ENCODE measurements at places on chromosomes 5 and 9.
A peak's percentile ranks its signal among the peaks of the same experiment; 100 is the strongest.

- H3K36me3 ChIP-seq: no peaks in the 10 kb centered on the region
- no peak for DNase-seq
- peaks cover 2% of the 10 kb centered on the region for H3K4me1 ChIP-seq
- H3K27ac ChIP-seq: no peak overlapping the region
- H3K27me3 ChIP-seq: no peaks in the 10 kb centered on the region
These were observed 97.5 kb downstream of the RFK start for GRCh38 chr9:76296561-76297310.

- no peak overlapping the region for H3K4me3 ChIP-seq
- peak; percentile 67 for DNase-seq
- no peaks in the 10 kb centered on the region for H3K27me3 ChIP-seq
These were observed 197.6 kb upstream of the RASA1 start for GRCh38 chr5:87069974-87070608.

DNA sequence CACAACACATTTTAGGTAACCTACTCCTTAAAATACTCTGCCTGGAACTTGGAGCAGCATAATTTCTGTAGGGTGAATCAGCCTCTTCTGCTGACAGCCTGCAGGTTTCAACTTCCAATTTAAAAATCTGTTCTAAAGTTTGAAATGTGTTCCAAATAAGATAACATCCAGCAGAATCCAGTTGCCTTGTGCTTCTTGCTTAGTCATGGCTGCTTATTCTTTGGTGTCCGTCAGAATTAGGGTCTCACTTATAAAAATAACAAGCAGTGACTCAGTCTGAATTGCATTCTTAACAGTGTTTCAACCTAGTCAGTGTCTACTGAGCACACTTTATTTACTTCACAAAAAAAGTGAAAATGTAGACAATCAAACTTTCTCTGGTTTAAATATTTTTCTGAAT lies 3.7 kb downstream of the CDH6 start:
- H3K36me3 ChIP-seq: no peaks in the 10 kb centered on the region
- no peak overlapping the region for H3K4me3 ChIP-seq
- peak overlapping the region; percentile 82 for H3K27ac ChIP-seq
- H3K27me3 ChIP-seq: peaks cover 51% of the 10 kb centered on the region
- peak; percentile 9 for DNase-seq

DNA sequence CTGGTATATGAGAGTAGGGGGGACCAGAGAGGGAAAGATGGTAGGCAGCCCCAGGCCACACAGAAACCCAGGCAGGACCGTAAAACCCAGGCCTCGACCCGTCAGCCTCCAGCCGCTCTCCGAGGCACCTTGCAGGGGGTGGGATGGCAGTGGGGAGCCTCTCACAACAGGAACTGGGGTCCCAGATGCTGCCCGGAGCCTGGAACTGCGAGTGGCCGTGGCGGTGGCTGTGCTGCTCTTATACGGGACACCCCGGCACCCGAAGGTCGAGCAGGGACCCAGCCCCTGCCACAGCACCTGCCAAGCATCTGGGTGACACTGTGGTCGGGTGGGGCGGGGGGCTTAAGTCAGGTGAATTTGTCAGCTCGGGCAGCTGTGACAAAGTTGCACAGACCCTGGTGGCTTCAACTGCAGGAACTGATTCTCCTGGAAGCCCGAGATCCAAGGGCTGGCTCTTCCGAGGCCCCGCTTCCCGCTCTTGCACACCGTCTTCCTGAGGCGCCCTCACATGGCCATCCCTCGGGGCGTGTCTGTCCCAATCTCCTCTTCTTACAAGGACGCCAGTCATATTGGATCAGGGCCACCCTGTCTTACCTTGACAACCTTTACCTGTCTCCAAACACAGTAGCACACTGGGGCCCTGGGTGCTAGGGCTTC lies 47.6 kb upstream of the EGFL7 start:
- DNase-seq: no peak
- no peak overlapping the region for H3K4me3 ChIP-seq
- peaks cover 9% of the 10 kb centered on the region for H3K27me3 ChIP-seq
- H3K27ac ChIP-seq: no peak overlapping the region
- H3K4me1 ChIP-seq: peaks cover 69% of the 10 kb centered on the region

Data from mesenchymal stem cell (in vitro differentiated cells and primary cell).